Activated naive CD4-positive, alpha-beta T cell (primary cell): ENCODE measurements at places on chromosomes 3 and 15.

DNA sequence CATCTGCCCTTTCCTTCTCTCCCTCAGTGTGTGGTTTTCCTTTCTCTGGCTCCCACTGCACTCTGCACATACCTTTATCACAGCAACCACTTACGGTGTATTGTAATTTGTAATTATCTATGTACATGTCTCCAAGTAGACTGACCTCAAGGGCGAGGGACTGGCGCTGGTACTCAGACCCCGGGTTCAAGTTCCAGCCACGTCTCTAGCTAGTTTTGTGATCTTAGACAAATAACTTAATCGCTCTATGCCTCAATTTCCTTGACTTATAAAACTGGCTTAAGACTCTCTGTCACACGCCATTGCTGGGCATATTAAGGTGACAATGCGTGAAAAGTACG, 607 bp upstream of the SENP2 start:
- no peak for DNase-seq

DNA sequence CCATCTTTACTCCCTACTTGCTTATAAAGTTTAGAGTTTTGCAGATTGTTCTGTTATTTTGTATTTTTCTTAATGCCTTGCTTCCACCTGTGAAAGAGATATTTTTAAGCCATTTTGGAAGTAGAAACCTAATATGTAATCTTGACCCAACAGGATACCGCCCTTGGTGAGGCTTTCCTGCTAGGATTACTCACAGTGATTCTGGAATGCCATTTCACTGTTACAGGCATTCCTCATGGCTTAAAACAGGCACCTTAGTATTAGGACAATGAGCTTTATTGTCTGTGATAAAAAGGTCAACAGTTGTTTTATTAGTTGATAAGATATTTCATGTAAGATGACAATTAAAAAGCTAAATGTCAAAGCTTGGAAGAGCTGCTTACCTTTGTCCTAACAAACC, 58.2 kb downstream of the PHLDB2 start:
- no peak for DNase-seq

DNA sequence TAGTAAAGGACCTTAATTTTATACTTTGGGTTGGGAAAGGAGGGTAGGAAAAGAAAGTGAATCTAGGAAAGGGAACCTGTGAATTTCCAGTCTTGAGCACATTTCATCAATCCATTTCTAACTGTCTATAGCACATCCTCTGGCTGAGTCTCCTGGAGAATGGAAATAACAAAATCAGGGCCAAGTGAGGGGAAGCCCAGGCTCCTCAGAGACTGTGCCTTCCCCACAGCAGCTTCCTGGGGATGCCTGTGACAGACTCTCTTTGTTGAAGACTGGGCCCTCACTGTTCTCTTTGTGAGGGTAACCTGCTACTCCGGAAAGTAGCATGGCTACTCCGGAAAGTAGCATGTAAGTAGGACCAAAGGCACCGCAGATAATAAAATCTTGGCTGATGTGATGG, 22.6 kb upstream of the CSPG5 start:
- no peak for DNase-seq

GRCh38 chr3:195751560-195751959, 30.8 kb downstream of the MUC20 start:
- DNase-seq = no peak

DNA sequence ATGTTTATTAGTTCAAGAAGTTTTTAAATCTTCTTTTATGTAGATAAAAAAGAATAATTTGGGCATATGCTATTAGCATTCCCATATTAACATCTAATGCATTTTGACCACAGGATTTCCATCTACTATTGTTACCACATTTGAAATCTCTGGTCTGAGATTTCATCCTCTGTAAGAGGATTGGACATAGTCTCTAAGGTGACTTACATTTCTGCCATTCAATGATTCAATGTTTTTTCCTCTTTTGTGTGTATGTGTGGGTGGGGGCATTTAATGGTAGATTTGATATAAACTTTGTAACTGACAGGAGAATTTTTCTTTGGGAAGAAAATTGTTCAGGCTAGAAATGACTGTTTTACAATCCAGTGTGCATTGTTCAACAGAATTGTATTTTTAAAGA, 307.3 kb upstream of the RBMS3 start:
- DNase-seq = no peak

DNA sequence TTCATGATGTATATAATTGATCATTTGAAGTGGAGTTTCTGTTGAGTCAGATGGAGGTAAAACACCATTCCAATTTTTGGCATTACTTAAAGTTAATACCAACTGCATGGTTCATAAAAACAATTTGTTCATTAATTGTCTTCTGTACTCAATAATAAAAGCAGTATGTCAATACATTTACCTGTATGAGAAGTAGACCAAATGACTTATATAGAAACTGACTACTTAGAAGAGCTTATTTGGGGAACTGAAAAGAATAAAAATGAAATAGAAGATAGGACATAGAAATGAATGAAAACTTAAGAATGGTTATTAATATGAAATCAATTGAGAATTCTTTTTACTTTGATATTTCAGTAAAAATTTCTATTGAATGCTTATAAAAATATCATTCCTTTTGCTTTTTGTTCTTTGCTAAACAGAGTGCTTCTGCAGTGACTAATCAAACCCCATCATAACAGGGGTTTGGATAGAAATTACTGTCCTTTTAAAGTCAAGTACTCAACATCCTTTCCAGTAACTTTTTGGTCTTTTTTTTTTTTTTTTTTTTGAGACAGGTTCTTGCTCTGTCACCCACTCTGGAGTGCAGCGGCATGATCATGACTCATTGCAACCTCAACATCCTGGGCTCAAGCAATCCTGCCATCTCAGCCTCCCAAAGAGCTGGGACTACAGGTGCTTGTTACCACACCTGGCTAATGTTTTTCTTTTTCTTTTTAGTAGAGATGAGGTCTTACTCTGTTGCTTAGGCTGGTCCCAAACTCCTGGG, 6.5 kb upstream of the CRYBG3 start:
- no peak for DNase-seq

DNA sequence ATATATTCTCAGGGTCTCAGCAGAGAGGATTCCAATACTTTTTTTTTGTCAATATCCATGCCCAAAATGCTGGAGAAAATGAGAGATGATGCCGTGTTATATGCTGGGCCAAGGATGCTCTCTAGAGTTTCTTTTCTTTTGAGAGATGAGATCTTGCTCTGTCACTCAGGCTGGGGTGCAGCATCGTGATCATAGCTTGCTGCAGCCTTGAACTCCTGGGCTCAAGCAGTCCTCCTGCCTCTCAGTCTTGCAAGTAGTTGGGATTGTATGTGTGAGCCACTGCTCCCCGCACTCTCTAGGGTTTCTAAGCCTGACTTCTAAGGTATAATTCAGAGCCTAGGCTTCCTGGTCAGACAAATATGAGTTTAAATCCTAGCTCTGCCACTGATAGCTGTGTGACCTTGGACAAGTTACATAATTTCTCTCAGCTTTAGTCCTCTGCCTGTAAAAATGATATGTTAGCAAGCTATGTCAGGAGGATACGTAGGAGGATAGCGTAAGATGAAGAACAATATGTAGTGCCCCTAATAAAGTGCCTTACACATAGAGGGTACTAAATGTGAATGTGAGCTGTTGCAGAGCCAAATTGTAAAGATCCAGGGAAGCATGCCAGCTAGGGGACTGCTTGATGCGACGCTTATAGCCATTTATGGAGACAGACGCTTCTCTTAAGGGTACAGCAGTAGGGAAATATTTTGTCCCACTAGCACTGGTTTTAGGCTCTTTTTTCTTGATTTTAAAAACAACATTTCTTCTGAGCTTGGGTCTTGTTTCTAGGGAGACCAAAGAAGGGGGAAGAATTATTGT, 7.4 kb downstream of the STARD9 start:
- no peak for DNase-seq

GRCh38 chr15:38197553-38197952, 55.1 kb upstream of the SPRED1 start:
- no peak for DNase-seq

DNA sequence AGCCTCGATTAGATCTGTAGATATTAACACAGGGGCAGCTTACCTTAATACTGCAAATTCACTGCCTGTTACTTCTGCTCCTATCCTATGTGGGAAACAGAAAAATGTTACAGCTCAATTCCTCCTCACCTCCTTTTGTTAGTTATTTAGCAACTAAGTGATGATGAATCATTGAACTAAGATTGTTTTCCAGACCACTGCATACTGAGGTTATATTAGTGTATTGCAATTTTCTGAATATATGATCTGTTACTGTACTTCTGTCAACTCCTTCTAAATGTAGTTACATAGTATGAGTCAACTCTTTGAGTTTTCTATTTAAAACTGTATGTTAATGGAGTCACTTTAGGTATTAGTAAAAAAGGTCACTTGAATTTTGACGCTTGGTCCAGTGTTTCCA, 331.5 kb upstream of the SLCO3A1 start:
- no peak for DNase-seq

- no peak for DNase-seq
Measured at GRCh38 chr3:32117320-32117719, 10.9 kb downstream of the GPD1L start.

DNA sequence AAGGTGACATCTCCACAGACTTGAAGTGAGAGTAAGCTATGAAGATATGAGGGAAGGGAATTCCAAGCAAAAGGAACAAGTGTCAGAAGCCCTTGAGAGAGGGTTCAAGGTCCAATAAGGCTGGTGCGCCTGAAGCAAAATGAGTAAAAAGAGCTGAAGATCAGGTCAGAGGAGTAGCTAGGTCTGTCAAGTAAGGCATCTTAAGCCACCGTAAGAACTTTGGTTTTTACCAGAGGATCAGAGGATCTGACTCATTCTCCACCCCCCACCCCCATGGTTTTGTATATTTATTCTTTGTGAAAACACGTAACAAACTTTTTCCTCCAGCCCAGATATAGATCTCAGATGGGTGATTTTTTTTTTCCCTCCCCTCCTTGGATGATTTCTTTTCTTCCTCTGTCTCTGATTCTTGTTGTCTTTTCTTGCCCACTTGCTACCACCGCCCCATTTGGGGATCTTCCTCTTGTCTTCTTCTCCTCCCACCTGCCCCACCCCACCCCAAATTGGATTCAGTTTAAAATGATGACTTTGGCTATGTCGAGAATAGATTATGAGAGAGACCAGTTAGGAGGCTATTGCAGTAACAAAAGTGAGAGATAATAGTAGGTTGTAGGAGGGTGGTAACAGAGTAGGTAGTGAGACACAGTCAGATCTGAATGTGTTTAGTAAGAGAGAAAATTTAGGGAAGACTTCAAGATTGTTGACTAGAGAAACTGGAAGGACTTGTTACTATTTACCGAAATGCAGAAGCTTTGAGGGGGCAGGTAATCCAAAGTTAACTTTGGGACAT, 6.1 kb downstream of the TRMT10C start:
- no peak for DNase-seq

DNA sequence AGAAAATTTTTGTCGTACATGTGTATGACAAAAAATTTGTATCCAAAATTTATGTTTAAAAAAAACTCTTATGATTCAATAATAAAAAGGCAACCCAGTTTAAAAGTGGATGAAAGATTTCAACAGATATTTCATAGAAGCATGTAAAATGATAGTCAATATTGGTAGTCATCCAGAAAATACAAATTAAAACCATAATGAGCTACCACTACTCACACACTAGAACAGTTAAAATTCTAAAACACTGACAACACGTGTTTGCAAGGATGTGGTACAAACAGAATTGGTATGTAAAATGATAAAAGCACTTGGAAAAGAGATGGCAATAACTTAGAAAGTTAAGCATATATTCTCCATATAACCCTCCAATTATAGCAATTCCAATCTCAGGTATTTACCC, 303.0 kb upstream of the NR2F2 start:
- no peak for DNase-seq

DNA sequence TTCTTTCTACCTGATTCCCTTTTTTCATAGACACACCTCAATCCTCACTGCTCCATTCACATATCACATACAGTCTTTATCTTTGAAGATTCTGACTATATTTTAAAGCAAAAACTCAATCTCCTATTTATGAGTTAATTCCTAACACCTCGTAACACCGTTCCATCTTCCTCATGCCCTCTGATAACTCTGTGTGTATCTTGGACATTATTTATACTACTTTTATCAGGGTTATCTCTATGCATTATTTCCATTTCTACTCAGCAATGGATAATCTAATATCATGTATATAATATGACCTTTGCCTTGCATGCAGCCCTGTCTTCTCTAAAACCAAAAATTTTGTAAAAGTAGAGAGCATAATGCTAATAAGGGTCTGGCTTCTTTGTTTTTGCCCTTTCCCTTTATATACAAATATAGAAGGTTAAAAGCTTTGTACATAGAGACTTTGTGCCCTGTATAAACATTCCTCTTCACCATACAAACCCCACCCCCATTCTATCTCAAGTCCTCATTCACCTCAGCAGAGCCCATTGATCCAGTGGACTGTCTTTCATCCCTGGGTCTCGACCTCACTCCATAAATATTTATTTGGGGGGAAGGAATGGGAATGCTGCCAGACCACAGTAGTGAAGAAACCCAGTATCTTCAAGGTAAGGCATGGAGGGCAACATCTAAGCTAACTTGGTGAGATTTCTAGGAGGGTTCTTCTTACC, 21.8 kb downstream of the TRIM42 start:
- no peak for DNase-seq

- DNase-seq = no peak
Measured at GRCh38 chr15:73022161-73022560, 30.1 kb upstream of the NEO1 start.

- DNase-seq = no peak
Measured at GRCh38 chr15:77515613-77516012, 94.9 kb downstream of the HMG20A start.
